ENCODE measurements at places on chromosomes 7 and 10.
A peak's percentile ranks its signal among the peaks of the same experiment; 100 is the strongest.

DNA sequence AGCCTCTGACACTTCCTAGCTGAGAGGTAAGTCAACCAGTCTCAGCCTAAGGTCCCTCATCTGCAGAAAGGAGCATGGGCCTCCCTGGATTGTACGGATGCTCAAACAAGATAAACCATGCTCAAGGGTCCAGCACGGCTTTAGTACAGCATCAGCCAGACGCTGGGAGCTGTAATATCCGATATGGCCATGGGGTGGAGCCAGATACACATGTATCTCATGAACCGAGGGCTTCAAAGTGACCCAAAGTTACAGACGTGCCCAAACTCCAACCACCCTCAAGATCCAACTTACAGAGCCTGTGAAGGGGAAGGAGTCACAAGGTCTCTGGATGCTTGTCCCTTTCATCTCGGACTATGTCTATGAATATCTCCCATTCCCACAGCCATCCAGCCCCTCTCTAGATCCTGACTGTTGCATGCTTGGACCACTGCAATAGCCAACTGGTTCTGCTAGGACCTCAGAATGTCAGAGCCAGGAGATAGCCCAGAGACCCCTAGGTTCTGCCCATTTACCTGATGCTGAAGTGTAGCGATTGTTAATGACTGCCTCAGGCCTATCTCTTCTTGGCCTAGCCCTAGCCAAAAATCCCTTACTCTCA, 142.4 kb downstream of the SH3PXD2A start:
- peak; percentile 89 for DNase-seq

DNA sequence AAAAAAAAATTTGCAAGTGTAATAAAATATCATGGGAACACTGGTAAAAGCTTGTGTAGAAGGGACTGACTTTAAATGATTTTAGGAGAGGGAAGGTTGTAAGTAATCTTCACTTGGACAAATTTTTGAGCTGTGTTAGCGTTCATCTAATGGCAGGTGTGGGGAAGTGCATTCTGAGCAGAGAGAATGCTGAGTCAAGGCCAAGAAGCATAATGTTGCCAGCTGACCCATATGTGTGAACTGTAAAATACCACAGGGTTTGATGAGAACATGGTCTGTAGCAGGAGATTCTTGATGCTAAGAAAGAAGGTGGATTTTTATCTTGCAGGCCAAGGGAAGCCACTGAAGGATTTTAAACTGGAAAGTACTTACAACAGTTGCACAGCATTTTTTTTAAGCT, 98.2 kb upstream of the ZNF32 start:
- no peak for DNase-seq

- DNase-seq: no peak
These were observed 140.2 kb downstream of the LCOR start for GRCh38 chr10:96972264-96972663.

- DNase-seq: no peak
These were observed 25.2 kb upstream of the TTYH3 start for GRCh38 chr7:2606539-2606936.

- DNase-seq: no peak
These were observed 240.0 kb downstream of the ARHGAP21 start for GRCh38 chr10:24483701-24484100.

GRCh38 chr10:80769700-80770160, 232.0 kb downstream of the SH2D4B start:
- DNase-seq: no peak

DNA sequence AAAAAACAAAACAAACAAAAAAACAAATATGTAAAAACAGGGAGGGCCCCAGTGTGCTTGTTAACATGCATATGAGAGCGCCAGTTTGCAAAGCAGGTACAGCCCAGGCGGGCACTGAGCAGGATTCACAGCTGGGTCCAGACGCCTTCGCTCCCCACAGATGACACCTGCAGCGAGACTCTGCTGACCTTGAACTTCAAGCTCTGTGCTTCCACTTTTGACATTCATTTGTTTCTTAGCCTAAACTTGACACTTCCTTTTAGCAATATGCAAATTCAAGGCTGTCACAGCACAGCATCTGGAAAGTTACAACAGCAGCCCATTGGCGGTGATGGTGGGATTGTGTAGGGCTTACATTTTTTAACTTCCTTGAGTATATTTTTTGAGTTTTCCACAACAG, 88.8 kb upstream of the TNS3 start:
- no peak for DNase-seq

DNA sequence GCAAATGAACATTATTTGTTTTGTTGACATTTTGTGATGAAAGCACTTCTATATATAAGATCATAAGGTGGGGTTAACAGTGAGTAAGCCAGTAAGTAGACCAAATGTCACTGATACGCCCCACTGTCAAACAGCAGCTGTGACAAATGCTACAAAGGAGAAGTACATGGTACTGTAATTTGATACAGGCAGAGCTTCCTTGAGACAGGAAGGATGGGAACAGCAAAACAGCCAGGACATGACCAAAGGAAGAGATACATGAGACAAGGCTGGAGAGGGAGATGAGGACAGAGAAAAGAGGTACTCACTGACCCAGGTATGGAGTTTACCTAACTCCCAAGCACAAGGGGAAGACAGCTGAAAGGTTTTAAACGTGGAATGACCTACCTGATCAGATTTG, 127.0 kb downstream of the SRPK2 start:
- DNase-seq: no peak

DNA sequence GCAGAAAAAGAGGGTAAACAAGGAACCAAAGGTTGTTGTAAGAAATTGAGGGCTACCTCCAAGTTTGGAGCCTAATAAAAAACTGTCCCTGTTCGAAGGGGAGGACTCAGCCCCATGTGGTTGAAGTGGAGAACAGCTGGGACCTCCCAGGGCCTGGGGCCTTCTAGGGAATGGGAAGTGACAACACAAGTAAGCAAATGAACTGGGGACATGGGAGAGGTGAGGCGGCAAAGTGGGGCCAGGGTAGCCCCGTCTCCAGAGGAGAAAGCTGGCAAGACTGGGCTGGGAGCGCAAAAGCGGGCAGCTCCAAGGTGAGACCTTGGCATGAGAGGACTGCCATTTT, 198.1 kb downstream of the ZNF438 start:
- DNase-seq: no peak

DNA sequence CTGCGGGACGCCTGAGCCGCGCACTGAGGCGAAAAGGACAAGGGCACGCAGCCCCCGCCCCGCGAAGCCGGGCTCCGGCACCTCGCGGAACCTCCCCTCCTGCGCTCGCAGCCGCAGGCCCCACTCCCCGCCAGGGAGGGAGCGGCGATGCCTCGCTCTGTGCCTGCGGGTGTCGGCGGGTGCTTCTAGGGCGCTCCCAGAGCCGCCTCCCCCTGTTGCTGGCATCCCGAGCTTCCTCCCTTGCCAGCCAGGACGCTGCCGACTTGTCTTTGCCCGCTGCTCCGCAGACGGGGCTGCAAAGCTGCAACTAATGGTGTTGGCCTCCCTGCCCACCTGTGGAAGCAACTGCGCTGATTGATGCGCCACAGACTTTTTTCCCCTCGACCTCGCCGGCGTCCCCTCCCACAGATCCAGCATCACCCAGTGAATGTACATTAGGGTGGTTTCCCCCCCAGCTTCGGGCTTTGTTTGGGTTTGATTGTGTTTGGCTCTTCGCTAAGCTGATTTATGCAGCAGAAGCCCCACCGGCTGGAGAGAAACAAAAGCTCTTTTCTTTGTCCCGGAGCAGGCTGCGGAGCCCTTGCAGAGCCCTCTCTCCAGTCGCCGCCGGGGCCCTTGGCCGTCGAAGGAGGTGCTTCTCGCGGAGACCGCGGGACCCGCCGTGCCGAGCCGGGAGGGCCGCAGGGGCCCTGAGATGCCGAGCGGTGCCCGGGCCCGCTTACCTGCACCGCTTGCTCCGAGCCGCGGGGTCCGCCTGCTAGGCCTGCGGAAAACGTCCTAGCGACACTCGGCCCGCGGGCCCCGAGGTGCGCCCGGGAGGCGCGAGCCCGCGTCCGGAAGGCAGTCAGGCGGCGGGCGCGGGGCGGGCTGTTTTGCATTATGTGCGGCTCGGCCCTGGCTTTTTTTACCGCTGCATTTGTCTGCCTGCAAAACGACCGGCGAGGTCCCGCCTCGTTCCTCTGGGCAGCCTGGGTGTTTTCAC, 519 bp downstream of the ITGB8 start:
- peak; percentile 68 for DNase-seq

GRCh38 chr7:134865001-134865845, 85.8 kb downstream of the CALD1 start:
- no peak for DNase-seq

DNA sequence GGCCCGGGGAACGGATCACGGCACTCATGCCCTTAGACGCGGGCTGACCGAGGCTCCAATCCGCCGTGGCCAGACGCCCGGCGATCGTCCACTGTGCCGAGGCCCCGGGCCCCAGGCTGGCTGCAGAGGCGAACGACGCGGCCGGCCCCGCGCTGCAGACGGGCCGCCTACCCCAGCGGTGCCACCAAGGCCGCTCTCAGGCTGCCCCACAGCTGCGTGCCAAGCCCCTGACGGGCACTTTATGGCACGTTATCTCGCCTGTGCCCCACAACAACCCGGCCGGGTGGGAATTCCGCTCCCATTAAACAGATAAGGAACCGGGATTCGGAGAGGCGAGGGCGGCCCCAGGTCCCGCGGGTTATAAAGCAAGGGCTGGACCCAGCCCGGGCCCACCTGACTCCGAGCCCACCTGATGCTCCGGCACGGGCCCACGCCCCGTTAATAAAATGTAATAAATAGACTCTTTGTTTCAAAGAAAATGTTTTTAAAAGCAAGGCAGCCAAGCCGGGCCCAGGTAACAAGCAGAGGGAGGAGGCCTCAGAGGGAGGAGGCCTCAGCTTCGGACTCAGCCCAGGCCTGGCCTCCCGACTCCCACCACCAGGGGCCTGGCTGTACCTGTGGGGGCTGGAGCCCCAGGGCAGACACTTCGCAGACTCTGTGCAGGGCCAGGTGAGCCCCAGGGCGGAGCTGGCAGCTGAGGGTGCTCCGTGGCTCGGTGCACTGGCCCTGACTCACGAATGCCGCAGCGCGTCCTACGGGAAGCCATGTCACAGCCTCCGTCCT, 79.7 kb downstream of the FOXL3 start:
- DNase-seq: no peak

DNA sequence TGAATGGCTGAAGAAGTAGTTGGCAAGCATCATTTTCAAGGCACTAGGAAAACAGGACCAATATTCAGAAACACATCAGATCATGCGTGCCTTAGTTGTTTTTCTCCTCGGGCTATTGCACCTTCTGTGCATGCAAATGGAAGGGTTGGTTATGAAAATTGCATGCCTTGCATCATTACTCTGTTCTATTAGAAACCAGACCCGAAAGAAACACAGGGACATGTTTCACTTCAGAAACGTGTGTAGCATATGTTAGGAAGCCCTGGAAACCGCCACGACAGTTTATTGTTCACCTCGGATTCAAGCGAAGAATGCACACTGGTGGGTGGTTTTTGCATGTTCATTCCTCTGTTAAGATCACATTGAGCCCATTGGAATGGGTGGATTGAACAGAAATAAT, 214.7 kb downstream of the FRMD4A start:
- DNase-seq: no peak

- no peak for DNase-seq
These were observed 63.2 kb downstream of the CFAP58 start for GRCh38 chr10:104416851-104417250.

DNA sequence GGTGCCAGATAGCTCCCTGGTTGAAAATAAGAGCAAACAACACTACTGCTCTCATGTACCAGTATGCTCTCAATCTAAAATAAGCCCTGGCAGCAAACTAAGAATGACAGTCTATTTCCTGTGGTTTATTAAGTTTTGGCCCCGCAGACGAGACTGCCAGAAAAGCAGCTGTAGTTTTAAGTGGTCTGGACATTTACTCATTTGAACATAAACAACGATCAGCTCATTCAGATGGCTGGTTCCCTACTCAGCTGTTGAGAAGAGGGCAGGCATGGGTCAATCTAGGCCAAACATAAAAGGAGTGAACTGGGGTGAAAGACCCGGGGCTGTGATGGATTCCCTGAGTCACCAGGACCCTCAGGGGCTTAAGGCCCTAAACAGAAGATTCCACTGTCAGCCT, 4.5 kb downstream of the TRIL start:
- peak; percentile 28 for DNase-seq

DNA sequence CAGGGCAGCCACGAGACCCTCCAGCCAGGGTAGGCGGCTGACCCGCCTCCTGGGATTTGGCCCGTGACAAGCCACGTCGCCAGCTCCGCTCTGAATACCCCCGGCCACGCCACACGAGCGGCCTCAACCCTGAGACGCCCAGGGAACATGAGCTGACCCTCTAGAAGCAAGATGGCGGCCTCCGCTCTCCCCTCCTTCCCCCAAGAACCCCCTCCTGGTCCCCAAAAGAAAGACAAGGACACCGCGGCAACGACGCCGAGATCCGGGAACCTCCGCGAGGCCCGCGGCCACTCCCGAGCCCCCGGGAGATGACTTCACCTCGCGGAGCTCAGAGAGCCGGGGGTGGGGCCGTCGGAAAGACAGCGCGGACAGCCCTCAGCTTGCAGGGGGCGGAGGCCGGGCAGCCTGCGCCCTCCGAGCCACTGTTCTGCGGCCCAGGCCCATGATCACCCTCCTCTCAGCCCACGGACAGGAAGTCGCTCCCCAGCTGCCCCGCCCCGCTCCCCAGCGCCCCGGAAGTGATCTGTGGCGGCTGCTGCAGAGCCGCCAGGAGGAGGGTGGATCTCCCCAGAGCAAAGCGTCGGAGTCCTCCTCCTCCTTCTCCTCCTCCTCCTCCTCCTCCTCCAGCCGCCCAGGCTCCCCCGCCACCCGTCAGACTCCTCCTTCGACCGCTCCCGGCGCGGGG, at the start of gene RALA:
Gene RALA (plus strand): TSS at position 526 of the 685 bp plus-strand sequence. CDS start 63,096 bp downstream, outside the sequence.
- DNase-seq: peak; percentile 83

DNA sequence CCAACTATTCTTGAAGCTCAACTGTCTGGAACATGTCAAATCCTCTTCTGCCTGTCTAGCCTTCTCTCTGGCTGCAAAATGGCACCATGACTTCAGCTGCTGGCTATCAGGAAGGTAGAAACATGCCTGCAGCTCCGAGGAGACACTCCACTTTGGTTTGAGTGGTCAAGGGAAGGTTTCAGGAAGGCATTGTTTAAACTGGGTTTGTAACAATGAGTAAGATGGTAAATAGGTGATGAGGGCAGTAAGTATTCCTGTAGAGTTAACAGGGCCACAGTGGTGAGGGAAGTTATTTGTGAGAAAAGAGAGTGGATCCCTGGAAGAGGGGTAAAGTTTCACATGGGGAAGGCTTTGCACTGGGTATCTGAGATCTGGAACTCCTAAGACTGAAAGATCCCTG, 231.5 kb downstream of the ABCA13 start:
- DNase-seq: no peak

DNA sequence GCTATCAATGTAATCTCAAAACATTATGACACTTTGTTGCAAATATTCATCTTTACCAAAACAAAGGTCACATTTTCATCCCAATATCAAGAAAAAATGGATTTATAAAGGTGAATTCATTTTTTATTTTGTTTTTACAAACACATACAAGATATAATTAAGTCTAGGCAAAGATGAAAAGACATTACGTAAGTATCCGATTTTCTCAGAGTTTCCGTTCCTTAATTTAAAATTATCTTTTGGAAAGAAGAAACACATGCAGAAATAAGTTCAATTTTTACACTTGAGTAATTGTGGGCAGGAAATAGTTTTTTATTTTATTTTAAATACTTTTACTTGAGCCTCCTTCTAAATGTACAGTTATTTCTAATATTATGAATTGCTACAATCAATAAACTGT, 24.6 kb downstream of the RTKN2 start:
- no peak for DNase-seq

- DNase-seq: no peak
These were observed 272.9 kb downstream of the WDR37 start for GRCh38 chr10:1328981-1329614.

- no peak for DNase-seq
These were observed 25.5 kb downstream of the SLC18A2 start for GRCh38 chr10:117266400-117266799.

All from neural crest cell (in vitro differentiated cells).